ENCODE measurements at places on chromosomes 1 and 21.

DNA sequence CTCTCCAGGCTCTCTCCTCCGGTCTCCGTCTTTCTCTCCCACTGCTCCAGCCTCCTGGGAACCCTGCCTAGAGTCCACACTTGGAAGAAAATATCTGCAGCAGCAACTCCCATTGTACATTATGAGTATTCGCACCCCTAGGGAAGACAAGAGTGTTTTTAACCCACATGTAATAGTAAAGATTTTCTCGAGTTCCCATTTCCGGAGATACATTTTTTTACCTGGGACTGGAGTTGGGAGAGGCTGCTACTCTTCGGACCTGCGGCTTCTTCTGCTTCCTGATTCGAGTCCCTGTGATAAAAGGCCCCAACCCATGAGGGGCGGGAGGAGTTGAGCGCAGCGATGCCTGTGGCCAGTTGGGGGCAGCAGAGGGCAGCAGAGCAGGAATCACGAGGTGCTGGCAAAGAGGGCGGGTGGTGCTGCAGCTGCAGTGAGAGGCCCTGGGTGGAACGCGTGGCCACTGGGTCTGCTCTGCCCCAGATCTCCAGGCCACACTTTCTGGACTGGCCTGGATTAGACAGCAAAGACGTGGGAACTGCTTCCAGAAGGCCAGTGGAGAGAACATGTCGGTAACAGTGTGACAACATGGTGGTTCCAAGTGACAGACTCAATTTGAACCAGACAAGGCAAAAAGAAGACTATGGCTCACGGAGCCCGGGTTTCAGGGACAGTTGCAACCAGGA lies 221.0 kb upstream of the CSF3R start:
- peak; percentile 85 for DNase-seq

DNA sequence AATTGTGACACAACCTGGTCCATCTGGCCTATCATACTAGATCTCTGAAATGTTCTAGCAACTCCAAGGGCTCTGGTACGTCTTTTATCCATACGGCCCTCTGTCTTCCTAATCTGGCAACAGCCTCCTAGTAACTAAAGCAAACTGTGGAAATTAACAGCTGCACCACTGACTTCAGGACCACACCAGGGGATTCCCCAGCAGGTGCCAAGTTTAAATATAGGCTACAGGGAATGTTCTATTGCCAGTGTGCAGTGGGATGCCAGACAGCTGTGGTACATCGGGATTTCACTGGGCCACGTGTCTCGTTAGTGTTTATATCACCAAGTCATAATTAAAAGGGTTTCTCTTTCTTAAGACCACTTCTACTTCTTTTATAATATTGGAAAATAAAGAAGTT lies 94.3 kb downstream of the RGS2 start:
- no peak for DNase-seq

DNA sequence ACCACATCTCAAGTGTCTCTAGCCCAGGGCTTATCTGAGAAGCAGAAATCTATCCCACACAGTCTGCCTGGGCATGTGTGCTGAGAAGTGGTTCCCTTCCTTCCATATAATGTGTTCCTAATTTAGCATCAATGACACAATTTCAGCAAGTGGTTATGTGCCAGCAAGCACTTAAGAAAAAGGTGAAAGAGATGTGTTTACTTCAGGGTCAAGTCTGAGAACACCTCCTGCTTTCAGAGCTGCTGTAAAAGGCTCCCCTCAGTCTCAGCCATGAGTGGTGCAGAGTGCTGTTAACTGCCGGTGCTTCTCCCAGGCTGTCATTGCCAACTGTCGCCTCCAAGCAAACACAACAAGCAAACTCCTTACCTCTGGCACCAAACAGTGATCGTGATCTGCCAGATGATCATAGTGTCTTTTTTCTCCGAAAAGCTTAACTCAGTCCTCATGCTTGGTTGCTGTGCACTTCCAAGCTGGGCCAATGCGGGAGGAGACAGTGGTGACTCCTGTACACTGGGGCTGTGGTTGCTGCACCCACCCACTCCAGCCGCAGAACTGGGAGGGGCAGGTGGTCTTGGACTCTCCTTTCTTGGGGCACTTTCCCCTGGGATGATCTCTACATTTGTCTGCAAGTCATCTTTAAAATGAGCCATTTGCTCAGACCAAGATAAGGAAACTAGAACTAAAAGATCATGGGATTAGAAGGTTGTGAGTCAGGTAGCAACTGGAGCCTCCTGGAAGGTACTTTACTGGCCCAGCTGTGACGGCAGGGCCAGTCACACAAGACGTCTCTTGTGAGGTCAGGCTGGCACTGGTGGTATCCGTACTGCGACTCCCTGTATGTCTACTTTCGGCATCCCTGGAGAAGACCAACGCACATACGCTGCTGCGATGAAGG lies 32.4 kb downstream of the ATP1A1 start:
- no peak for DNase-seq

GRCh38 chr1:192489047-192489446 lies 86.5 kb upstream of the RGS1 start:
- DNase-seq = peak; percentile 23

DNA sequence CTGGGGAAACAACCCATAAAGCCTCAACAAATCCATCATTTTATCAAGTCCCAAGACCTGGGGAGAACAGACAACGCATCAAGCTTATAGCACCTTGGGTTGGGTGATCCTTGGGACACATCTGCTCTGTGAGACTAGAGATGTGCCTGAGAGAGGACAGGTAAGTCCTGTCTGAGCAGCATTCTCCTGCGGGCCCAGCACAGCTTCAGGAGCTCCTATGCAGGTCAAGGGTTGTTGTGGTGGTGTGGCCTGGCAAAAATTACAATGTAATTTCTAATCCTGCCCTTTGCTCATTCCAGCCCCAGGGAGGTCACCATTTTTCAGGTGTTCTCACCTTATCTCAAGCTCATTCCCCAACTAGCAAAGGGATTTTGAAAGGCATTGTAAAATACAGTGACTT lies 608.1 kb upstream of the CAMK1G start:
- DNase-seq = no peak

DNA sequence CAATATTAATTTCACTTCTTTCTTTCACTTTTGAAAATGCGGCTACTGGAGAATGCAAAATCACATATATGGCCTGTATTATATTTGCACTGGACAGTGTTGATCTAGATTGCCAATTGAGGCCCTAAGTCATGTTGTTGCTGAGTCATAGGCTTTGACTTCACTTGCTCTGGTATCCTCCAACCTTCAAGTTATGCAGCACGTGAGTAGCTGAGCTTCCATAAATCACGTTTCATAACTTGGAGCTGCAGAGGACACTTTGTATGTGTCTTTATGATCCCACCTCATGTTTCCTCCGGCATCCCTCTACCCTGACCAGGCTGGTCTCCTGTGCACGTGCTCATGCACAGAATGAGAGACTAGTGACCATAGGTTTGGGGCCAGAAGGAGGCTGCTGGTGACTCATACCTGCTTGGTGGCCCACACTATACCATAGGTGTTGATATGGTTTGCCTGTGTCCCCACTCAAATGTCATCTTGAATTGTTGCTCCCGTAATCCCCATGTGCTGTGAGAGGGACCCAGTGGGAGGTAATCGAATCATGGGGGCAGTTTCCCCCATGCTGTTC lies 103.0 kb upstream of the TSPAN2 start:
- DNase-seq = no peak

DNA sequence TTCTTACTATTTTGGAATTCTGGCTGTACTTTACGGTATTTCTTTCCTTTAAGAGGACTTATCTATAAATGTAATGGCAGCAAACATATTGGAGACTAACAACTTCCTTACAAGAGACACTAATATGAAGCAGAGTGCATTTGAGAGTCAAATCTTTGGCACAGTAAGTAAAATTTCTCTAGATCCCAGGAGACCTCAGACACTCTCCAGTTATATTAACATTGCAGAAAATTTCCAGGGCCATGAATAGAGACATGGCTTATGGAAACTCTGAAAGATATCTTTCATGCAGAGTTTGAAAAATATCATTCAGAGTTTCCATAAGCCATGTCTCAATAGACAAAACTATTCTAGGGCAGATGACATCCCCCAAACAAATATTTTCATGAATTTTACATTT lies 51.2 kb downstream of the IL23R start:
- DNase-seq = no peak
